PC-3 (cell line): ENCODE measurements at places on chromosomes 1 and 21. TPM values are rescaled to one million over a fixed set of nuclear protein-coding genes. Genes with fewer than 3 reads are reported as not detected.
A peak's percentile ranks its signal among the peaks of the same experiment; 100 is the strongest.

DNA sequence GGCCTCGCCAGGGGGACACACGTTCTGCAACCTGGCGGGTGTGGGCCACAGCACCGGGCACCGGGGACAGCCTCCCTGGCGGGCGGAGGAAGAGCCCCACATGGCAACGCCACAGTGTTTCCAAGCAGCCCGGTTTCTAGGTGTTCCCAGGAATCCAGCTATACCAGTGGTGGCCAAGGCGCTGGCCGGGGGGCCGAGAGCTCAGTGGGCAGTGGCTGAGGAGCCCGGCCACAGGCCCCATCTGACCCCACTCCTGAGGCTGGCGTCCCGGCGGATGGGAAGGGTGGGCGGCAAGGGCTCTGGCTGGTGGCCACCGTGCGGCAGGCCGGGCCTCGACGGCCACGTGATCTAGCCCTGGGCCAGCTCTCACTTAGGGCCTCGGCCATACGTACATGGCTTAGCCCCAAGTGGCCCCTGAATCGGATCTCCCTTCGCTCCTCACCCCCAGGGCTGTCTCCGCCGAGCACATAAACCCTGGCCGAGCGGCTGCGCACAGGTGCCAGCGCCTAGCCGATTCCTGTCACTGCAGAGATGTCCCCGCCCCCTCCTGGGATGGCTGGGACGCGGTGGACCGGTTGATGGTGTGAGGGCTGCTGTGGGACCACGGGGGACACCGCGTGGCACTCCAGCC is 68.7 kb downstream of the MORN1 start:
- no peak for DNase-seq

- peak; percentile 92 for DNase-seq
Measured at GRCh38 chr1:56064705-56065104, 514.7 kb downstream of the PLPP3 start.

GRCh38 chr21:33893917-33894316 is 21.7 kb downstream of the ATP5PO start:
- no peak for DNase-seq

GRCh38 chr1:162250004-162250730 is 126.5 kb downstream of the SPATA46 start:
- DNase-seq = no peak

- DNase-seq = no peak
Measured at GRCh38 chr21:42575111-42575510, 61.5 kb downstream of the SLC37A1 start.

DNA sequence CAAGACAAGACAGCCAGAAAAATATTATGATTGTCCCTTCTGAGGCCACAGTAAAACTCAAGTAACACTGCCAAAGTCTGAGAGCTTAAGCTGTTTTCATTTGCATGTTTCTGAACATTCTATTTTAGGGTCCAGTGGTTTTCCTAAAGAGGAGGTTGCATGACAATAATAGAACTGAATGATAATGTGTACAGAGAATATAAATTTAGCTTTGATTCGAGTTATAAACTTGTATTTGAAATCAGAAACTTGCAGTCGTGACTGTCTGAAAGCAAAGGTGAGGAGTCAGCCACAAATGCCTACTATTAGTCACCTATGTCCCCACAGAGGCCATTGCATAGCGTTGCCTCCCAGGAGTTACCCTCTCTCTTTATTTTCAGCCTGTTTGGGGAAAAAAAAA is 363.1 kb upstream of the ADGRL2 start:
- no peak for DNase-seq

DNA sequence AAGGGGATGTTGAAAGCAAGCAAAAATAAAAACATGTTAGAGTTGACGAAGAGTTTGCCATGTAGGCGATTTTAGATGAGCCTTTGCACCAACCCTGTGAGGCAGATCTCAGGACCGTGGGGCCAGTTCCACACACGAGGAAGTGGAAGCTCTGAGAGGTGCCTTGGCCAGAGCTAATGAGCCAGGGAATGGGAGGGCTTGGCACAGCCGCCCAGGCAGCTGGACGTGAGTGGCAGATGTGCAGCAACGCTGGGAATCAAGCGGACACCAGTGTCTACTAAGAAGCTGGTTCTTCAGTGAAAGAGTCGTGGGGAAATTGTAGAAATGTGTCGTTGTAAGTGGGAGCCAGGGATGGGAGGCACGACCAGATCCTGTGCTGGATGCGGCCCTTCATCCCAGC is 58.9 kb upstream of the COL6A1 start:
- no peak for DNase-seq

The TGFB2 gene
- total RNA-seq = 38.7 and 50.3 TPM in 2 replicates

The SLC25A24 gene
- 30.3 and 33.4 TPM in 2 replicates for total RNA-seq

The S1PR1 gene
- 2.1 TPM in 2 replicates for total RNA-seq

The CLDN17 gene
- total RNA-seq = not detected in 2 replicates
